Lower leg skin (tissue), 4 donors: ENCODE measurements at places on chromosomes 16 and 17.

- peak; percentile 38 for DNase-seq
Measured at GRCh38 chr17:50056217-50056960, 479 bp downstream of the ITGA3 start.

DNA sequence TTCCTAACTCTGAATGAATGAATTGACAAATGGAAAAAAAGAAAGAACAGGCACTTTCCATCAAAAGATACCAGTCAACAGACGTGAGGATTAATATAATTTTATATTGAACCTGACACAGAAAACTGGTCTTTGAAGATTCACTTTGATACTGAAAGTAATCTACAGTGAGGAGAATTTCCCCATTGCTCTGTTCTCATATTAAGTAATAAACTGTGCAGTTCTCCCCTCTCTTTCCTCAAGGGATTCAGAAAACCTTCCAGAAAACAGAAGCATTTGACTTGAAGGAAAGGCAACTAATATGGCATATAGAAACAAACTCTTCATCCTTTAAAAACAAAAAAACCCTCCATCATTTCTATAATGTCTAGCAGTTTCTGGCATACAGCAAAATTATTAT is 2.2 kb downstream of the TEX2 start:
- DNase-seq = no peak

DNA sequence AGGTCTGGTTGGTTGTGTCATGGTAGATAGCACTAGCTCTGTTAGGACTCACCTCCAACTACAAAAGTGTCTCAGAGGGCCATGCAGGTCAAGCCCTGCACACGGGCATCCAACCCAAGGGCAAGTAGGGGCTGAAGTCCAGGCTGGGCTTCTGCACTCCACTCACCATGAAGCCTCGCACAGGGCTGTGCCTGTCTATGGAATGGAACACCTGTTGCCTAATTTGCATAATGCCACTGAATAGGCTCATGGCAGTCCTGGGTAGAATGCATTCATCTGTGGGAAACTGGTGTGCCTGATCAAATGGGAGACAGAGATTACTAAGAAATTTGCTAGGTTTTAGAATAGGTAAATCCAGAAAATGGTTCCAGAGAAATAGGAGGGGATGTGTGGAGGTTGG is 8.0 kb upstream of the AKAP1 start:
- DNase-seq = no peak

- no peak for DNase-seq
Measured at GRCh38 chr16:29927070-29927905, 1.3 kb upstream of the KCTD13 start.

DNA sequence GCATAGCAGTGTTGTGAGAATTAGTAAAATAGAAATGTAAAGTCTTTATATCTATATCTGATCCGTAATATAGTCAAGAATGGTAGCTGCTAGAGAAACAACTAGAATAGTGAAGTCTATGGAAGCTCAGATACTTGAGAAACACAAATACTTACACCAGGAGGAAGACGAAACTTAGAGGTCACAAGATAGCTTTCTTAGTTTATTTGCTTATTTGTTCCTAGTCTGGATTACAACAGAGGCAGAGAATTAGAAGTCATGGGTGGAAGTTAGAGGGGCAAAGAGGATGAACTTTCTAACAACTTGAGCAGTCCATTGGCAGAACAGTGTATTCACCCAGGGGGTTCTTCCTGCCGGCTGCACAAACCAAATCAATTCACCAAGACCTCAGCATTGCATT is 13.9 kb downstream of the GNGT2 start:
- DNase-seq = no peak

GRCh38 chr16:84233748-84234147 is 6.1 kb downstream of the KCNG4 start:
- no peak for DNase-seq

DNA sequence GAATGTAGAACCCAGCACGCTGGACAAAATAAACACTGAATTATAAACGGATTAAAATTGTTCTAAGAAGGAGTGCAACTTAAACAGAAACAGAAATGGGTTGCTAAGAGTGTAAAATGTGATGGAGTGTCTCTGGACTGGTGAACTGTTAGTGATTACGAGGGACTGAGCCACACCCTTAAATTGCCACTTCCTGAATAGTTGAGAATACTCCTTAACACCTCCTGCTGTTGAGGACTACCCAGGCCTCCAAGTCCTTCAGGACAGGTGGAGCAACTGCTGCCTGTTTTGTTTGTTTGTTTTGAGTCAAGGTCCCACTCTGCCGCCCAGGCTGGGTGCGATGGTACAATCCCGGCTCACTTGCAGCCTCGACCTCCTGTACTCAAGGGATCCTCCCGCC is 25.8 kb upstream of the IRF8 start:
- peak; percentile 53 for DNase-seq

DNA sequence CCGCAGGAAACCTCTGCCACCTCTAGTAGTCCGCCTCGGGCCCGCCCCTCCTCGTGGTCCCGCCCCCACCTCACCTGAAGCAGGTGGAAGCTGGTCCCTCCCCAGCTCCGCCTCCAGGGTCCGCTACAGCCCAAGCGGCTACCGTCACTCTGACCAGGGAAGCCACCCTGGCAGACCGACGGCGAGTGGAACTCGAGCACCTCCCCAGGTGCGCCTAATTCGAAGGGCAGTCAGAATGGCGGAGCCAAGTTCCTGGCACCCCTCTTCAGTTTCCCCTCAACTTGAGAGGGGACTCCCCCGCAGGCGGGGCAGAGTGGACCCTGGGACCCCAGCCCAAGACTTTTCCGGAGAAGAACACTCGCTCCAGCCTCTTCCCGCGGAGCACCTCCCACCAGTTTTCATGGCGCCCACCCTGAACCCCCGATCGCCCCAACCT is 507 bp downstream of the FHOD1 start:
- DNase-seq = peak; percentile 91

- no peak for DNase-seq
Measured at GRCh38 chr16:83005653-83006160, 378.9 kb downstream of the CDH13 start.

DNA sequence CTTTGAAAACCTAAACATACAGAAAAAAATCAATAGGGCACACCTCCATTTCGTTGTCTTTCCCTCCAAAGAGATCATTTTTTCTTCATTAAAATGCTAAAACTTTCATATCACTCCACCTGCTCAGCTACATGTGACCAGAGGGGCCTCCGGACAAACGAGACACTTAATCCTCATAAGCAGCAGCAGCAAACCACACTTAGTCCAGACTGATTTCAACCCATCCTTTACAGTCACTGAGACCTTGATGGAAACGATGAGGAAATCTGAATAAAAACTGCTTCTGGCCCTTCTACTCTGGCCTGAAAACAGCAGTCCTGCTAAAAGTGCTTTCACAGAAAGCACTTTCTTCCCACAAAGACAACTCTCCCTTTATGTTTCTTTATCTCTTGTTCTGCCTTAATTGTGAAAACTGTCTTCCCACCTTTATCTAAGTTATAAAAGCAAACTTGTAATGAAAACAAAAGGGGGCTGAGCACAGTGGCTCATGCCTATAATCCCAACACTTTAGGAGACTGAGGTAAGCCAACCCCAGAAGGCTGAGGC is 4.6 kb downstream of the ANKRD11 start:
- no peak for DNase-seq

DNA sequence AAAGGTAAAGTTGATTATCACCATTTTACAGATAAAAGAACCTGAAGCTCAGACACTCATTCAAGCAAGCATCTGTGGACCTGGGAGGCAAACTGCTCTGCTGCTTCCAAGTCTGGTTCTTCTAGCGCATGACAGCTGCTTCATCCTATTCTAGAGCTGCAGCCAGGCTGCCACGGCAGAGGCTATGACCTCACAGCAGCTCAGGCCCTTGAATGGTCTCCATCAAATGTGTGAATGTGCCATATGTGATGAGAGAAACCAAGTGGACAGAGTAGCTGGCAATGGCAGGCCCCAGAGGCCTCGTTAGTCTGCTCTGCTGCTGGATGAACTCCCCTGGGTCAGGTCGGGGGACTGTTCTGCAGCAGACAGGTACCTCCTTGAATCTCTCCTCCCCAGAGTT is 30.7 kb upstream of the FOXJ1 start:
- DNase-seq = no peak

GRCh38 chr17:8991514-8992285 is 26.2 kb upstream of the PIK3R5 start:
- peak; percentile 91 for DNase-seq

DNA sequence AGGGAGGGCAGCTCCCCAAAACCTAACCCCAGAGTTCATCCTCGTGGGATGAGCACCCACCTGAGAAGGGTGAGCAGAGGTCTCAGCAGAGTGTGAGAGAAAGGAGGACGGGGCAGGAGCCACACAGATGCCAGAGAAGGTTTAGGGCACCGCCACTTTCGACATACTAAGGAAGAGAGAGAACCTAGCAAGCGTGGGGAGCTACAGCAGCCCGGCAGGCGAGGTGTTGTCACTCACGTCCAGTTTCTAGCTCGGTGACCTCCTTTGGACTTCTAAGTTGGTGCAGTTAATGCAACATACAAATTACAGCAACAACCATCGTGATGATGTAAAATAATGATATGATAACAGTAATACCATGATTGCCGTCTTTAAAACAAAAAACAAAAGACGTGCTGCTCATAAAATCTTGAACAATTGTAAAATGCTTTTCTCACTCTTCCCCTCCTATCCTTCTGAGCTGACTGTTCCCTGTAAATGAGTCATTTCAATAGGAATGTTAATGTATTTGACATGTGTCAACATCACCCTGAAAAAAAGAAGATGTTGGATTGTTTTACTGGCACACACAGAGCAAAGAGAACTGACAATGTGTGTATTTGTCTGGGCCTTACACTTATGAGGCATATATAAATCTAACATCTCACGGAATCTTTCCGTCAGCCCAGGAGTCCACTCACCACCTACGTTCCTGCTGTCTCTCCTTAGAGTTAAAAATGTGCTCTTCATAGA is 158.2 kb upstream of the MAF start:
- no peak for DNase-seq
